Epithelial cell of umbilical artery (primary cell): ENCODE measurements at places on chromosomes 6 and 20. TPM values are rescaled to one million over a fixed set of nuclear protein-coding genes. Genes with fewer than 3 reads are reported as not detected.

RSPH4A gene
- total RNA-seq = under 0.01 TPM in 1 of 2 replicates, not detected in the other

PRDM13 gene
- total RNA-seq = not detected in 2 replicates

CAP2 gene
- total RNA-seq = 1.6 and 5.6 TPM in 2 replicates

FABP7 gene
- not detected in 2 replicates for total RNA-seq

NKX2-2 gene
- total RNA-seq = not detected in 2 replicates

CNBD2 gene
- 1.4 and 4.2 TPM in 2 replicates for total RNA-seq

HLA-DOB gene
- total RNA-seq = not detected in 2 replicates

LTB gene
- total RNA-seq = 3.2 and 6.7 TPM in 2 replicates

ERGIC3 gene
- total RNA-seq = 244 and 340 TPM in 2 replicates

GATA5 gene
- total RNA-seq = not detected in 2 replicates

ZKSCAN4 gene
- 4.7 and 5.2 TPM in 2 replicates for total RNA-seq

ADTRP gene
- total RNA-seq = 5.3 and 9.1 TPM in 2 replicates

HSPA1L gene
- 0.76 and 0.97 TPM in 2 replicates for total RNA-seq

PSORS1C2 gene
- not detected in 2 replicates for total RNA-seq

CD24 gene
- 0.46 and 0.97 TPM in 2 replicates for total RNA-seq

CDSN gene
- total RNA-seq = not detected in 2 replicates

ERVFRD-1 gene
- not detected in 2 replicates for total RNA-seq
